NCI-H1694 (cell line): ENCODE measurements at places on chromosomes 12 and 14.

DNA sequence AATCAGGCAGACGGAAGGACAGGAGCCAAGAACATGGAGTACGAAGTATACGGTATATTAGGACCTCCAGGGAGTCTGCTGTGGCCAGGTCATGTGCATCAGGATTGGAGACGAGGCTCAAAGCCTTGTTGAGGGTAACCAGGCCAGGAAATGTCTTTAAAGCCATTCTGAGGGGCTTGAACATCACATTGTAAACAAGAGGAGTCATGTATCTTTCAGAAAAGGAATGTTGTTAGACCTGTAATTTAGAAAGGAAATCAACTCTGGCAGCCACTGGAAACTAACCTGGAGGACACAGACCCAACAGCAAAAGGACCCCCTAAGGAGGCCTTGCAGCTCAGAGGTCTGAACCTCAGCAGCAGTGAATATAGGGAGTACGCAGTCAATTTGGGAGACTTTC, 7.5 kb downstream of the MAP3K9 start:
- no peak for DNase-seq

- no peak for DNase-seq
These were observed 38.5 kb downstream of the EP400 start for GRCh38 chr12:131988054-131988796.

DNA sequence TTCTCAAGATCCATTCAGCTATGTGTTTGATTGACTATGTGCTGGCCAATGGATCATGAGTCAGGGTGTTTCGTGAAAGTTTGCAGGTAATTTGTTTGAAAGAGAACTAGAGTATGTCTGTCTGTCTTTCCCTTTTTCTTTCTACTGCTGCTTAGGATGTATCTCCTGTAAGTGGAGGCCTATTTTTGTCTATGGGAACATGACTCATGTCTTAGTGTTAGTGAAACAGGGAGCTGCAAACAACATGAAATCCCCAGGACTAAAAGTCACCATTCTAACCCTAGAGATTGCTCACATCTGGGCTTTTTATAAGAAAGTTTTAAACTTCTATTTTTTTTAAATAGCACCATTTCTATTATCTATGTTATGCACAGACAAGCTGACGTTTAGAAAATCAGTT, 333.0 kb downstream of the CCER1 start:
- no peak for DNase-seq

GRCh38 chr14:94001501-94002396, 4.6 kb downstream of the CCDC197 start:
- peak; percentile 90 for DNase-seq
